GM23338 (cell line): ENCODE measurements at places on chromosomes 3 and 15.

DNA sequence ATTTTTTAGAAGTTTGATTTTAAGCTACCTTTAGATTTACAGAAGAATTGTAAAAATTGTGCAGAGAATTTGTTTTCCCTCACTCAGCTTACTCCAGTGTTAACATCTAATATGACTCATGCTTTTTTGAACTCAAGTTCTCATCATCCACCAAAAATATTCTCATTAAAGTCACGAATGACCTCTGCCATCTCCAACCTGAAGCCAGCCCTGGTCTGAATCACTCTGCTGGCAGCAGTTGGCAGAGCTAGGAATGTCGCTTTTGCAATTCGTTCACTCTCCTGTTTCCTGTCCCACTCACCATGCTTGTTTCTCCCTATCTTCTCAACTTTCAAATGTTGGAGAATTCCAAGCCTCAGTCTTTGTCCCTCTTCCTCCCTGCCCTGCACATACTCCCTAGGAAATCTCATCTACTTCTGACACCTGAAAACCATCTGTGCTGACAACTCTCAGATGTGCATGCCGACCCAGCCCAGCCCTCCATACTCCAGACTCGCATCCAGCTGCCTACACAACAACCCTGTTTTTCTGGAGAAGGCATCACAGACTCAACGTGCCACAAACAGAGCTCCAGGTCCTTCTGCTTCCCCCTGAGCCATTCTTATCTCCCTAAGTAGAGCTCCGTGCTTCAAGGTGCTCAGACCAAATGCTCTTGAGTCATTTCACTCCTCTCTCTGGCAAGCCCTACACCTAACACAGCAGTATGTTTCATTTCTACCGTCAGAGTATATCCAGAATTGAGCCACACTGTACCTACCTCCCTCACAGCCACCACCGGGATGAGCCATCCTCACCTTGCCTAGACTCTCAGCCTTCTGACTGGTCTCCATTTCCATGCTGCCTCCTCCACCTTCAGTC is 24.9 kb downstream of the PRR23E start:
- DNase-seq, result no peak

- peak; percentile 29 for DNase-seq
These were observed 14.1 kb upstream of the ETV5 start for GRCh38 chr3:186123012-186123411.

- DNase-seq, result peak; percentile 33
These were observed 41.2 kb downstream of the PARP15 start for GRCh38 chr3:122618614-122619013.

GRCh38 chr3:87198774-87199173 is 28.3 kb upstream of the CHMP2B start:
- no peak for DNase-seq

- DNase-seq, result peak; percentile 45
These were observed 148.4 kb downstream of the B3GALNT1 start for GRCh38 chr3:160956785-160957184.

GRCh38 chr3:78871048-78871447 is 896.8 kb downstream of the ROBO1 start:
- no peak for DNase-seq

- DNase-seq, result no peak
These were observed 84.2 kb downstream of the MYO9A start for GRCh38 chr15:72033711-72034110.

DNA sequence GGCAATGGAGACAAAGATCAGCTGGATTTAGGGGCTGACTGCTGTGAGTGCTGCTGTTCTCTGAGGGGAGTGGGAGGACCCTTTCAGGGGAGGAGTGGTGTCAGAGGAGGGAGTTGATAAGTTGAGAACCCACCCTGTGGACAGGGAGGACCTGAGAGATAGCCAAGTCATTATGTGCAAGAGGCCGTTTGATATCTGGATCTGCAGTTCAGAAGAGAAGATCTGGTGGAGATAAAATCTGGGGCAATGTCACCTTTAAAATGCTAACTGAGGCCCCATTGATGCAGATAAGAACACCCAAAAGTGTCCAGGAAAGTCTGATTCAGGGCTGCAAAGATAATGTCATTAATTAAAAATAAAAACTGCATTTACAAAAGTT is 256.1 kb upstream of the HES1 start:
- no peak for DNase-seq

DNA sequence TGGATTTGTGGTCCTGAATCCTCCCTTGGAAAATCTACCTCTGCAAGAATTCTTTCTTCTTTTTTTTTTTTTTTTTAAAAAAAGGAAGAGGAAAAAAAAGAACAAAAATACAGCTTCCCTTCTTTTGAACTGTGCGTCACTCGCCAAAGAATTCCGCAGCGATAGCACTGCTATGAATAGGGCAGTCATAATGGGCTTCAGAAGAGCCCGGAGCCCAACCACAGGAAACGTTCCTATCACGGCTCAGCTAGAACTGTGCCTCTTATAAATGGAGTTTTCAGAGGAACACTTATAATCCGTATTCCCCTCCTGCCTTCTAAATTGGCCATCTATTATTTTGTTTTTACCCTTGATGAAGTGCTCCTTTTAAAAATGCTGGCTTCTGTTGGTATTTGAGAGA is 227.7 kb downstream of the ADAMTS17 start:
- DNase-seq, result no peak

GRCh38 chr15:100902436-100903167 is 16.6 kb upstream of the LRRK1 start:
- DNase-seq, result no peak

- DNase-seq, result no peak
These were observed 61.6 kb downstream of the RGMA start for GRCh38 chr15:93027413-93027812.

- DNase-seq, result peak; percentile 51
These were observed 68.6 kb downstream of the FILIP1L start for GRCh38 chr3:100045696-100046095.

DNA sequence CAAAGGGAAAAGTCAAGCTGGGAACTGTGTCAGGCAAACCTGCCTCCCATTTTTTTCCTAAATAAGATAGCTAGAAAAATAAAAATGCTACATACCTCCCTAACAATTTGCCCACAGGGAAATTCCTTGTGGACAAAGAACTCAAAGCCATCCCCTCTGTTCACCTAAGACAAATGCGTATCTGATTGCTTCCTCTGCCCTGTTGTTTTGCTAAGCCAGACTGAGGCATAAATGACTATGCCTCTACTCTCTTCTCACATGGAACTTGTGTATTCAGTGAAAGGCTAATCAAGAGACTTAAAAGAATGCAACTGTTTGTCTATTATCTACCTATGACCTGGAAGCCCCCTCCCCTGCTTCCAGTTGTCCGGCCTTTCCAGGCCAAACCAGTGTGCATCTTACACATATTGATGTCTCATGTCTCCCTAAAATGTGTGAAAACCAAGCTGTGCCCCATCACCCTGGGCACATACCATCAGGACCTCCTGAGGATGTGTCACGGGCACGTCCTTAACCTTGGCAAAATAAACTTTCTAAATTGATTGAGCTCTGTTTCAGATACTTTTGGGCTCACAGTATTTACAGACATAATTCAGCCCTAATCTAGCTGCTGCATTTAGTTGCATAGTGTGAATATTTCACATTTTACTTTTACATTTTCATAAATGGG is 15.8 kb downstream of the CHD2 start:
- peak; percentile 52 for DNase-seq

GRCh38 chr3:127185268-127185667 is 7.7 kb upstream of the PRR23E start:
- DNase-seq, result no peak

- no peak for DNase-seq
These were observed 208.4 kb downstream of the PLOD2 start for GRCh38 chr3:145952536-145952935.

DNA sequence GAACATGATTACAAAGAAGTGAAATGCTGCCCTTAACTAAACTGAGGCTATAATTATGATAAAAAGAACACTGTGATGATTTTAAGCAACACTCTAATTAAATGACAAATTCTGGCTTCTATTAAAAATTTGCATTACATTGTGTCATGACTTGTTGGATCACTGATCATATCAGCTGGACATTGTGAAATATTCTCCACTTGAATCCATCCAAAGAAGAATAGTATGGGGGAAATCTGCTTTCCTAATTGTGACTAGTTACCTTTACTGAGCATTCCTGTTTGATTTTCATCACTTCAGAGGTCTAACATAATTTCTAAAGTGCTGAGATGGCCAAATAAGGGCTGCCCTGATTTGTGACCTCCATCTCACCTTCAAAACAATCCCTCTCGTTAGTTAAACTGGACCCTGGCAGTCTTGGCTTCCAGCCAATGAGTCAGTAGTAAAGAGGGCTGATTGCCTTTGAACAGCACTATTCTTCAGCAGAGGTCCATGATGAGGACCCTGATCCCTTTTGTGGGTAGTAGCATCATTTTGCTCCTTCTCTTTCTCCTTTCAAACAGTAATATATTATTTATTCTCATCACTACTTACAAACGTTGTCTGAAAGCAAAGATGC is 53.5 kb upstream of the LEKR1 start:
- no peak for DNase-seq

- DNase-seq, result no peak
These were observed 86.5 kb downstream of the TNIK start for GRCh38 chr3:171373711-171374110.

GRCh38 chr3:143184099-143184498 is 64.5 kb downstream of the CHST2 start:
- DNase-seq, result no peak

- no peak for DNase-seq
These were observed 494.5 kb upstream of the RGMA start for GRCh38 chr15:93583552-93583951.

GRCh38 chr3:143241481-143241951 is 121.9 kb downstream of the CHST2 start:
- DNase-seq, result no peak

GRCh38 chr15:29914511-29914926 is 92.3 kb upstream of the TJP1 start:
- no peak for DNase-seq

DNA sequence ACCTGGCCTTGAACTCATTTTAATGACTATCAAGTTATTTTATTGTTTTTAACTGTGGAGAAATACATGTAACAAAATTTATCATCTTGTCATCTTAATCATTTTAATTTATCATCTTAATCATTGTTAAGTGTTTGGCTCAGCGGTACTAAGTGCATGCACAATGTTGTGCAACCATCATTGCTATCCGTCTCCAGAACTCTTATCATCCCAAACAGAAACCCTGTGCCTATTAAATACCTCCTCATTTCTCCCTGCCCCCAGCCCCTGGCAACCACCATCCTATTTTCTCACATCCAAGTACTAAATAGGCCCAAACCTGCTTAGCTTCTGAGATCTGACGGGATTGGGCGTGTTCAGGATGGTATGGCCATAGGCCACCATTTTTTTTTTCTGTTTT is 51.5 kb upstream of the UBP1 start:
- DNase-seq, result no peak

DNA sequence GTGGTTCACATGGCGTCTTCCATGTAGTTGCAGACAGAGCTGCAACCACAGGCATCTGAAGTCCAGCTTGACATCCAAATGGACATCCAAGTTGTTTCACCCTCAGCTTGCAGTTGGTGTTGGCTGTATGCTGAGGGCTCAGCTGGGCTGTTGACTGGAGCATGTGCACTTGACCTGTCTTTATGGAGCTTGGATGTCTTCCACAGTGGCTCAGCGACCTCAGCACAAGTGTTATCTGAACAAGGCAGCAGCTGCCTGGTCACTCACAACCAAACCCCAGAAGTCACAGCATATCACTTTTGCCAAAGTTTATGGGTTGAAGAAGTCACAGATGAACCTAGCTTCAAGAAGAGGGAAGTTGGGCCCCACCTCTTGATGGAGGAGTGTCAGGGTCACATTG is 92.9 kb downstream of the TPRA1 start:
- no peak for DNase-seq

DNA sequence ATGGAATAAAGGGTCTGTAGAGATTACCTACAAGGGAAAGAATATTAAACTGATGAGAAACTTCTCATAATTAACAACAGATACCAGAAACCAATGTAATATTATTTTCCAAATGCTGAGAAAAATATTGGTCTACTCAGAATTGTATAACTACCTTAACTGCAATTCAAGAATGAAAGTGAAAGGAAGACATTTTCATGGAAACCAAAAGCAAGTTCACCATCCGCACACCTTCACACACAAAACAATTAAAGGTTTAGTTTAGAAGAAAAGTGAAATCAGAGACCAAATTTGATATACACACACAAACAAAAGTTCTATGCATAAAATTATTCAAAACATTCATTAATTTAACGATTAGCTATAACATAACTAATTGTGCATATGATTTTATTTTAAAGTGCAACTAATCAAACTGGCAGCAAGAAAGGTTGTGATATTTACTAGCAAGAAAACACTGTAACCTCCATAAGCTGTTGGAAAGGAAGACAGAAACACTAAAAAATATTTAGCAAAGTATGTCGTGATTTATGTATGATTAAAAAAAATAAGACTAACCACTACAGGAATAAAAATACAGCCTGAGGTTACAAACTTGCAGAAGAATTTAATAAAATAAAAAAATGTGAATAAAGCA is 395.5 kb downstream of the FGF12 start:
- DNase-seq, result no peak

- no peak for DNase-seq
These were observed 134.8 kb upstream of the MB21D2 start for GRCh38 chr3:193052354-193053045.

GRCh38 chr15:65177901-65178300 is 7.2 kb downstream of the CLPX start:
- no peak for DNase-seq

DNA sequence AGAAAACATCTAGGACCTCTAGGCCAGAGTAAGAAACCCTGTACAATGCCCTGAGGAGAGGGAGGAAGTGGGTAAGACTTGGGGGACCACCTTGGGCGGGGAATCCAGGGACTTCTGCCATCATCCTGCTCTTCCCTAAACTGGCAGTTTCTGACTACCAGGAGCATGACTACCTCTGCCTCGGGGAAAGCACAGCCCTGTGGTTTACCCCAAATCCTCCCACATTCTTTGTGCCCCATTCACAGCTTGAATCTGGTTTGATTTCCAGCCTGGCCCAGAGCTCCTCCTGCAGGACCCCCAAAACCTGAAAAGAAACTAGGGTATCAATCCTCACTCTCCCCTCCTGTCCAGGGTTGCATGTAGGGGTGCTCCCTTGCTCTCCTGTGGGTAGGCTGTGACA is 4.7 kb downstream of the C3orf18 start:
- DNase-seq, result no peak
